Effector memory CD8-positive, alpha-beta T cell (primary cell): ENCODE measurements at places on chromosomes 1 and 21.

DNA sequence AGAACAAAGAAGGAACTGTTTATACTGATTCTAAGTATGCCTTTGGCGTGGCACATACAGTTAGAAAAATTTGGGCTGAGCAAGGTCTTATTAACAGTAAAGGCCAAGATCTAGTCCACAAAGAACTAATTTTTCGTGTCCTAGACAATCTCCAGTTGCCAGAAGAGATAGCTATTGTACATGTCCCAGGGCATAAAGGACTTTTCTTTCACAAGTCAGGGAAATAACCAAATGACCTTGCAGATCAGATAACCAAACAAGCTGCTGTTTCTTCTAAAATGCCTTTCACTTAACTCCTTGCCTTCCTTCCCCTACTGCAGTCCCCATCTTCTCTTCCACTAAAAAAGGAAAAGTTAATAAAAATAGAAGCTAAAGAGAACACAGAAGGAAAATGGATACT lies 4.0 kb downstream of the TEX50 start:
- no peak for DNase-seq

DNA sequence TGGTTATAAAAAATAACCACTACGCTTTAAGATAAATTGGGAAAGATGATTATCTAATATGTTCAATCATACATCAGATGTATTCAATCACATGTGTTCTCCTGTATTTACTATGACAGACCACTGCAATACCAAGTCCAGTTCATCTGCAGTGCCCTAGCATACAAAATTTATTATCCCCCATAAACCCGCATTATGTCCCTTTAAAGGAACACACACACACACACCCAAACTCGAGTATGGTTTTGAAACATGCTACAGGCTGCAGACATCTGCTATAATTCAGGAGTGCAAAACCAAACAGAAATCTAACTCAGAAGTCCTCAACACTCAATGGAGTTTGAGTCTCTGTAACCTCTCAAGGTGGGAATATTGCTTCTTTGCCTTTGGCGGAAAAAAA lies 14.9 kb downstream of the ODF2L start:
- DNase-seq, result no peak

GRCh38 chr21:37904856-37905255 lies 11.4 kb downstream of the KCNJ6 start:
- DNase-seq, result no peak

DNA sequence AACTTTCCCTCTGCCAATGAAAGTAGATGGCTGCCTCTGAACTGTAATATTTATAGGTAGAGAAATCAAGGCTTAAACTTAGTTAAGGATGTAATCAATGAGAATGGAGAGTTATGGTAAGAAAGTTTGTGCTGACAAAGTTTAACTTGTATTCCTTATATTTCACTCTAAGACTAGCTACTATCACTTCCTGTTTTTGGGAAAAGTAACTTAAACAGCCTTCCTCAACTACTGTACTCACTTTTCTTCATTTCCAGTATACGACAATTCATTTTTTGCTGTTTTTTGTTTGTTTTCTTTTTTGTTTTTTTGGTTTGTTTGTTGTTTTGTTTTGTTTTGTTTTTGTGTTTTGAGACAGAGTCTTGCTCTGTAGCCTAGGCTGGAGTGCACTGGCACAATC lies 3.7 kb downstream of the RGS18 start:
- DNase-seq, result no peak

- DNase-seq, result no peak
Observed at GRCh38 chr1:166159656-166160055, 7.1 kb downstream of the FAM78B start.

- no peak for DNase-seq
Observed at GRCh38 chr1:80365359-80366021, 1359.0 kb upstream of the ADGRL4 start.

DNA sequence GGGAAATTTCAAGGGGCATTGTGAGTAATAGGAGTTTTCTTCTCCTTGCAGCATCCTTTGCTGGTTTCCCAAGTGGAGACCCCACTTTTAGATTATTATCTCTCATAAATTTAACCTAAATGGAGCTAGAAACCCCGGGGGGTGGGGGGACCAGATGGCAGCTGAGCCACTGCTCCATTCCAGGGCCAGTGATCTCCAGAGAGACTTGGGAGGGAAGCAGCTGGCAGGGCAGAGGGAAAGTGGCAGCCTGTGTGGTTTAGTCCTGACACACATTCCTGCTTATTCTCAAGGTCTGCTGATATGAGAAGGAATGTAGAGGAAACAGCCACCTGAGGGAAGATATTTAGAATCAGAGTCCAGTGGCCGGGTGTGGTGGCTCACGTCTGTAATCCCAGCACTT lies 16.3 kb downstream of the PCP4L1 start:
- no peak for DNase-seq

DNA sequence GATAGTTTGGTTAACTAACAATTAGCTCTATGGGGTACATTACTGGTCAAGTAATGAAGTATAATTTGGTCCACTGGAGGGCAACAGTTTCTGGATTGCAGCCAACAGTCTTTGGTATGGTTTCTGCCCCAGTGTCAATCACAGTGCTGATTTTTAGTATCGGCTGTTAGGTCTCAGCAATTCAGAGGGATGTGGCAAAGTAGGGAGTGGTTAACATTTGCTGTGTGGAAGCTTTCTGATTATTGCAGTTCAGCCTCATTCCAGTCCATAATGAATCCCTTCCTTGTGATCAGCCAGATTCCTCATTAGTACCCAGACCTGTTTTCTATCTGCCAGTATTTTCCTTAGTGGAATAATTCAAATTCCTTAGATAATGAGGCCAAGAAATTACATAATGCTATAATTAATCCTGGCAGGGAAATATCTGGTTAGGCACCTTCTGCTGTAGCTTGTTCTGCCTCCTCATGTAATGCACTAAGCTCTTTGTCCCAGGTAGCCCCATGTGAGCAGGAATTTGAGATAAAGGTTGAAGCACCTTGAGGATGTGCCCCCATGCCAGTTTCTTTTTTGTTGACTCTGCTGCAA lies 14.0 kb downstream of the F3 start:
- DNase-seq, result no peak

- DNase-seq, result no peak
Observed at GRCh38 chr1:59249396-59250137, 47.3 kb upstream of the FGGY start.

- peak; percentile 27 for DNase-seq
Observed at GRCh38 chr1:28737307-28738132, 780 bp downstream of the YTHDF2 start.

DNA sequence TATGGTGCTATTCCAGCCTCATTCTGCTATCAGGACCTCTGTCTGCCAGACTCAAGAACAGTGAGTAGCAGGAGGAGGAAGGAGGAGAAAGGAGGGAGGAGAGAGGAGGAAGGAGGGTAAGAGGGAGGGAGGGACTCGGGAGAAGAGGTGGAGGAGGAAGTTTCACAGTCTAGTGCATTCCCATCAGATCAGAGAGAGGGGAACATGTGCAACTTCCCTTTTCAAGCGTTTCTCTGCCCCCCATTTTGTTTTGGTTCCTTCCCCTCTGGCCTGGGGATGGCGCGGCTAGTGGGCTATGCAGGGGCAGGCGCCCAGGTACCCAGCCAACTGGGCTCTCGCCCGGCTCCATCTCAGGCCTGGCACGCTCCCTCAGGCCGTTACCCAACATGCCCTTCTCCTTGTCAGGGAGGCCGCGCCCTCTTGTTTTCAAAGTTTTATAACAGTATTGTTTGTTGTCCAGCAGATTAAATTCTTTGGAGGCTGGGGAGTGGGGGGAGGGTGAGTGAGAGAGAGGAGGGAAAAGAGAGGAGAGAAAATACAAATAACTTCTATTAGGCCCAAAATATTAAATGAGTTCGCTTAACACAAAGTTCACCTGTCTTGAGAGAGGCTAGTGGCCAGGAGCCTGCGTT lies 56.0 kb downstream of the CD46 start:
- DNase-seq, result no peak

DNA sequence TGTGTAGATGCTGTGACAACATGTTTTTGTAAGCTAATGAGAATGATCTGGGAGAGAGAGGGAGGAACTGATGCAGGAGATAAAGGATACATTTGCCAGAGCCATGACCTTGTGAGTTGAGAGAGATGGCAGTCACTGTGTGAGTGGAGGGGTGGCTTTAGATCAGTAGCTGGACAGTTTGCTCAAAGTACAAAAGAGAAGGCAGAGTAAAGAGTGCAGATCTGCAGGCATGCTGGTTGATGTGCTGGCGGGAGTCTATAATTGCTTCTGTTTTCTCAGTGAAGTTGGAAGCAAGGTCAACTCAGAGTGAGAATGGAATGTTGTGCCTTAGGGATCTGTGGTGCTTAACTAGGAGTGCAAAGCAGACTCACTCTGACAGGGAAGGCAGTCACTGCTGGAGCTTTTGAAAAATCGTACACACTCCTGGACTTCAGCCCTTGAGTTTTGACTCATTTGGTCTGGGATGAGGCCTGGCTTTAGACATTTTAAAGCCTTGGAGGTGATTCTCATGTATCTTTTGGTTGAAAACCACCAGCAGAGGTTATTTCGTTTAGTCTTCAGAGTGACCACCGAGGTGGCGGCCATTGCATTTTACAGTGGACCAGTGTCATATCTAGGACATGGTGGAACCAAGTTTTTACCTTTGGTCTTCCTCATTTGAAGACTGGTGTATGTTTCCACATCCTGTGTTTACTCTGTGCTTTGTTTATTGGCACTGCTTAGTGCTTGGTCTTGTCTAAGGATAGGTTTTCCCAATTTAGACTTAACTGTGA lies 49.6 kb downstream of the MTR start:
- no peak for DNase-seq

GRCh38 chr1:208767816-208768215 lies 523.6 kb upstream of the PLXNA2 start:
- DNase-seq, result no peak

- no peak for DNase-seq
Observed at GRCh38 chr1:224874775-224875174, 54.7 kb upstream of the DNAH14 start.

- DNase-seq, result no peak
Observed at GRCh38 chr1:85615586-85616363, 35.2 kb downstream of the CCN1 start.

DNA sequence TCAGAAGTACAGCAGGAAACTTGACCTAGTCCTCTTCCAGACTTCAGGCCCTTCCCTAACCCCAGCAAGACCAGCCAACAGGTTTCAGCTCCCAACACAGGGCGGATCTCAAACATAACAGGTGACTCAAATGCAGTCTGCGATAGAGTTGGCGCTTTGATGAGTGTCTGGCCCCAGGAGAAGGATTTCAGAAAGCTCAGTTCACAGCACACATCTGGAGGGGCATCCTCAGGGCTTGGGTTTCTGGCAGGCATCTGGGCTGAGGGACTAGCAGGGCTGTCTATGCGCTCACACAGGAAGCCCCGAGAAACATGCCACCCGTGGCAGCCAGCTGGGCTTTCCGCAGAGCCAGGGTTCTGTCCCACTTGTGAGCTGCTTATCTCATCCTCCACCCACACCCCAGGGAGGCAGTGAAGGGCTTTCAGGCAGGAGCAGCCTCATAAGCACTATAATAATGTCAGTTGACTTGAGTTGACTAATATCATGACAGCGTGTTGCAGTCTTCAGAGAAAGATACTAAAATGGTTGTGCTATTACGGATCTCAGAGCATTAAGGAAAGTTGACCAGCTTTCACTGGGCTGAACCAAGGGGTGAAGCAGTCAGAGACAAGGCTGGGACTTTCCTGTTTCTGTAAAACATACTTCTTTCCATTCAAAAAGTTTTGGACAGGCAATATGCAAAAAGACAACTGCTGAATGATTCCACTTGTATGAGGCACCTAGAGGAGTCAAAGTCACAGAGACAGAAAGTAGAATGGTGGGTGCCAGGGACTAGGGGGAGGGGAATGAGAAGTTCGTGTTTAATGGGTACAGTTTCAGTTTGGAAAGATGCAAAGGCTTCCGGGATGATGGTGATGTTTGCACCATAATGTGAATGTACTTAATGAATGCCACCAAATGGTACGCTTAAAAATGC lies 233.0 kb upstream of the IRF2BP2 start:
- DNase-seq, result peak; percentile 41

DNA sequence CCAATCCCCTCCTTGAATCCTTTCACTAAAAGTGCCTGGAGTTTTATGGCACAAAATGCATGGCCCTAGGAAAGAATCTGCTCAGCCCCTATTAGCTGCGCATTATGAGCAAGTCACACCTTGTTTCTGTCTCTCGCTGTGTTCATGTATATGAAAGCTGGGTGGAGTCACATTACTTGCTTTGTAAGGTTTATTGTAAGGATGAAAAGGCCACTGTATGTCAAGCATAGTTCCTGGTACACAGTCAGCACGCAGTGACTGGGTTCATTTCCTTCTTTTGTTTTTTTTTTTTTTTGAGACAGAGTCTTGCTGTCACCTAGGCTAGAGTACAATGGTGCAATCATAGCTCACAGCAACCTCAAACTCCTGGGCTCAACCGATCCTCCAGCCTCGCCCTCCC lies 6.7 kb upstream of the SLC9A1 start:
- no peak for DNase-seq

DNA sequence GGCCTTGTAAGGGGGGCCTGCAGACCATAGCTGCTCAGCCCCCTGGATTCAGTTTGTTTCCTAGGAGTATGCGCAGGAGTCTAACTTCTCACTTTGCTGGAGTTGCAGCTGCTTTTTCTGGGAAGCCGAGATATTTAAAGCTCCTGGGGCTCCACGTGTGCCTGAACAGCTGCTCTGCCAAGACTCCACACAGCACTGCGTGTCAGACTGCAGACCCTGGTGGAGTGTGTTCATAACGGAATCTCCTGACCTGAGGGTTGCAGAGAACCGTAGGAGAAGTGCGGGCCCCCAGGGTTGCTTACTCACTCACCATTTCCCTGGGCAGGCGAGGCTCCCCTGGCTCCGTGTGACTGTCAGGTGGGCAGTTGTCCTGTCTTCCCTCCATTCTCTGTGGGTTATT lies 474.3 kb upstream of the TMPRSS15 start:
- DNase-seq, result no peak

- no peak for DNase-seq
Observed at GRCh38 chr1:198352975-198353695, 187.3 kb downstream of the ATP6V1G3 start.

GRCh38 chr1:154442006-154442740 lies 37.0 kb downstream of the IL6R start:
- no peak for DNase-seq

DNA sequence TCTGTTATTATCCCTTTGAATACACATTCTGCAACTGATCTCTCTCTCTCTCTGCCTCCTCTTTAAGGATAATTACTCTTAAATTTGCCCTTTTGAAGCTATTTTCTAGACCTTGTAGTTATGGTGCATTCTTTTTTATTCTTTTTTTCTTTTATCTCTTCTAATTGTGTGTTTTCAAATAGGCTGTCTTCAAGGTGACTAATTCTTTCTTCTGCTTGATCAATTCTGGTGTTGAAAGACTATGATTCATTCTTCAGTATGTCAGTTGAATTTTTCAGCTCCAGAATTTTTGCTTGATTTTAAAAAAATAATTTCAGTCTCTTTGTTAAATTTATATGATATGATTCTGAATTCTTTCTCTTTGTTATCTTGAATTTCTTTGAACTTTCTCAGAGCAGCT lies 95.6 kb upstream of the GPR52 start:
- no peak for DNase-seq
